ENCODE measurements at places on chromosomes 3 and 15.

GRCh38 chr3:40504636-40505430 lies 1.0 kb upstream of the ZNF620 start:
- peak; percentile 99 for DNase-seq

- DNase-seq: peak; percentile 12
These were observed 203.5 kb upstream of the LINGO1 start for GRCh38 chr15:77836121-77836692.

GRCh38 chr3:1103525-1103924 lies 10.7 kb downstream of the CNTN6 start:
- peak; percentile 16 for DNase-seq

GRCh38 chr3:30810625-30811024 lies 83.8 kb downstream of the GADL1 start:
- no peak for DNase-seq

GRCh38 chr3:114428044-114428595 lies 134.3 kb downstream of the TIGIT start:
- DNase-seq: no peak

- DNase-seq: peak; percentile 92
These were observed 1.2 kb downstream of the B2M start for GRCh38 chr15:44712346-44713005.

DNA sequence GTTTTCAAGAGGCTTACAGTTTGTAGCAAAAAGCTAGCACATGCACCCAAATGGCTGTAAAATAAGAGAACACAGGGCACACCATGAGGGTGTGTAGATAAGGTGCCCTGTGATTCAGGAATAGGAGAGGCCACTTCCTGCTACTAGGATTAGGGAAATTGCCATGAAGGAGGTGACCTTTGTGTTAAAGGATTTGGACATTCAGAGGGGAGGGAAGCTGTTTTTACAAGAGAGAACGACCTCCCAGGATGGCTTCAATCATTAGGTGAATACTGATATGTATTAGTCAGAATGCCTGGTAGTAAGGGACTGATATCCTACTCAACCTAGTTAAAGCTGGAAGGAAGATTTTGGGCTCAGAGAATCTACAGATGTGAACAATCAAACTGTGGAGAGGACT lies 35.7 kb upstream of the ABHD17C start:
- DNase-seq: peak; percentile 14

DNA sequence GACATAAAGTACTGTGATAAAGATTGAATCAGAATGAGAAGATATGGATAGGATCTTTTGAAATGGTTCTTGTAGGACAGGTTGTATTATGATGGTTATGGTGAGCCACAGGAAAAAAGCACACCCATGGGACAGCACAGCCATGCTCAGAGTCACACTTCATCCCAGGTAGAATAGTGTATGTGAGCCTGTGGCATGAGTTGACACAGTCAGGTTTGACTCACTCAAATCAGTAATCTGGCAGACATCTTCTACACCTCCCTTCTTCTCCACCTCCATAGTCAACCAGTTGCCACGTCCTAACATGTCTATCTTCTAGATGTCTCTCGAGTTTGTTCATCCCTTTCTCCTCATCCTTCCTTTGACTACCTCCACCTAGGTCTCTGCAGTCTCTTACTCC lies 176.0 kb downstream of the RBMS3 start:
- DNase-seq: no peak

DNA sequence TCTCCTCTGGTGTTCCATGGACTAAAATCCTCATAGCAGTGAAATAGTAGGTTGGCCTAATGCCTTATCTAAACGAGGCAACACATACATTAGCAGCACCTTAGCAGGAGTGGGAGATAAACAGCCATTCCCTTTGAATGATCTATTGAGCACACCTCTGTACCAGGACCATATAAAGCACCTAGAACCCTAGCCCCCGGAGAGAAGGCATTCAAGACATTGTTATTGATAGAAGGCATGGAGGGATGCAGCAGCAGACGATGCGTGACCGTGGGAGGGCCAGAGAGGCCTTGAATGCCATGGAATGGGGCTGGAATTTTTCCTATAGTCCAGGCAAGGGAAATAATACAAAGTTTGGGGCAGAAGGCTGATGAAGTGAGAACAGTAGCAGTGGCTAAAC lies 6.6 kb upstream of the SEMA5B start:
- DNase-seq: no peak

- DNase-seq: no peak
These were observed 8.0 kb downstream of the TMEM212 start for GRCh38 chr3:171850960-171851659.

DNA sequence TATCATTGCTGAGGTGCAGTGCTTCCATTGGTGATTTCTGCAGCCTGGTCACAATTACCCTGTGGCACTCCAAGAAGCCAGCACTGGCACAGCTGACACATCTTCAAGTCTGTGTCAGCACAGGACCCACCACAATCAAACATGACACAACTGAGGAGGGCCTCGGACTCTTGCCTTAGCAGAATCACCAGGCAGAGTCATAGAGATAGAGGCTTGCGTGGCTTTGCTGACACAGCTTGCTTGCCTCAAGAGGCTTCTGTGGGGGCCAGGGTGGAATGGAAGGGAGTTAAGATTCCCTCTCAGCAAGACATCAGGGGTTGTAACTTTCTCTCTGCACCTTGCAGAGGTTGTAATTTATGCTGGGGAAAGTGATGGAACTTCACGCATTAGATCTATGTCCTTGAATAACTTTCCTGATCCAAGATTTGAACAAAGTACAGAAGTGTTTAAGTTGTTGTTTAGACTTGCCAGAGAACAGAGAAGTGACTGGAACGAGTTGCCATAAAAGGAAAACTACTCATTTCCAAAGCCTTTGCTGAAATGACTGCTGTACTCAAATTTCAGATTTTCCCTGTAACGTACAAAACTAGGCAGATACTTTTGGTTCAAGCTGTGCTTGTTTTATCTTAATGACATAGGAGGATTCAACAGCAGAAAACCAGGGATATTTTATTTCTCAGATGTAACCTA lies 170.7 kb downstream of the DIPK2A start:
- DNase-seq: peak; percentile 50

DNA sequence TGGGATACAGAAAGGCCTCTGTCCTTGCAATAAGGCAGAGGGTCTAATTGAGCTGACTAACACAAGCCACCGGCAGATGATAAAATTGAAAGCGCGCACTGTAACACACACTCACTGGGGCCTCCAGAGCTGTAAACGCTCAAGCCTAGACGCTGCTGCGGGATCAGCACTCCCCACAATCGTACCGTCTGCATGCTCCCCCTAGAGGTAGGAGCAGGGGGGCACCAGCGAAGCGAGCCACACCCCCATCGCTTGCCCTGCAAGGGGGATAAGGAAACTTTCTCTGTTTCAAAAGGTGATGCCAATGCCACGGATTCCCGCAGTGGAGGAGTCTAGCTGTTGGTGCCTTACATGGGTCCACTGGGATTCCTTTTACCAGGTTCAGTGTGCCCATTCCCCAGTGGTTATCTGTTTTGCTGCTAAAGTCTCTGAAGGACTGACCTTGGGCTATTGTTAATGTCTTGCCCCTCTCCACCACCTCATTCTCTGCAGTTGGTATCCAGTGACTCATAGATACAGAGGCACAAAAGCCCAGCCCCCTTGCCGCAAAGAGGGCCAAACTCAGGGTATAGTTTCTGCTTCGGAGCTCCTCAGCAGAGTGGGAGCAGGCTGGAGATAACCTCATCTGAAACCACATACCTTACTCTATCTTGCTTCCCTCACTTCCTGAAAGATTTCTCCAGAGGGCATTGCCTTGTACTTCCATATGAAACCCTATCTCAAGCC lies 139.3 kb upstream of the KBTBD8 start:
- DNase-seq: no peak

DNA sequence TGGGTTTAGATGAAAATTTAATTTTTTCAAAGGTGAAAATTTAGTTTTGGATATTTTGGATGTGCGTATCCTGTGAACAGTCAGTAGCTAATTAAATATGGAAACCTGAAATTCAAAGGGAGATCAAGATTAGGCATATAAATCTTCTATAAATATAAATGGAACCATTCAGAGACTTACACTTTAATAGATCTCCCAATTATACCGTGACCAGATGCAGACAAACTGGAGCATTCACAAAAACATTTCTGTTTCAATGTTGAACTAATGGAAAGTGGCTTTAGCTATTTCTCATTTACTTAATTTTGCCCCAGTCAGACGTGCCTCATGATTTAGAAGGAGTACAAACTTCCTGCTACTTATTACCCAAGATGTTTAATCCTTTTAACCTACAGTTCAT lies 29.1 kb upstream of the POU1F1 start:
- no peak for DNase-seq

DNA sequence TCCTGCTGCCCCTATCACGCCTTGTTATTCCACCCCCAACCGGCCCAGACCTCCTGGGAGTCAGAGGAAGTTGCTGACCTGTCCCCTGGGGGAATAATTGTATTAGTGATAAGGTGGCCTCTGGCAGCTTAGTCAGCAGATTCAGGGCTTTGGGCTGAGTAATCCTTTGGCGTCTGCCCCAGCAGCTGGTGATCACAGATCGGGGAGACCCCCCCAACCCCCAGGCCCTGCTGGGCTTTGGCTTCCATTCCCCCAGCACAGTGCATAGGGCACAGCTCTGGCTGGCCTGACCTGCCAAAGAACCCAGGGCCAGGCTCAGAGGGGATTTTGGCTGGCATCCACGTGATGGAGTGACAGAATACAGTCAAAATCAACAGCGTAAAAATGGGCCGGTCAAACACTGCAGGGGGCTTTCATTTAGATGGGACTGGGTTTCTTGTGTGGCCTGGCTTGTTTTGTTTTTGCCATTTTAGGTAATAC lies 3.9 kb upstream of the NR2E3 start:
- peak; percentile 52 for DNase-seq

GRCh38 chr15:92819278-92820235 lies 80.6 kb upstream of the CHD2 start:
- DNase-seq: no peak

GRCh38 chr15:66193066-66193465 lies 60.5 kb downstream of the MEGF11 start:
- peak; percentile 8 for DNase-seq

DNA sequence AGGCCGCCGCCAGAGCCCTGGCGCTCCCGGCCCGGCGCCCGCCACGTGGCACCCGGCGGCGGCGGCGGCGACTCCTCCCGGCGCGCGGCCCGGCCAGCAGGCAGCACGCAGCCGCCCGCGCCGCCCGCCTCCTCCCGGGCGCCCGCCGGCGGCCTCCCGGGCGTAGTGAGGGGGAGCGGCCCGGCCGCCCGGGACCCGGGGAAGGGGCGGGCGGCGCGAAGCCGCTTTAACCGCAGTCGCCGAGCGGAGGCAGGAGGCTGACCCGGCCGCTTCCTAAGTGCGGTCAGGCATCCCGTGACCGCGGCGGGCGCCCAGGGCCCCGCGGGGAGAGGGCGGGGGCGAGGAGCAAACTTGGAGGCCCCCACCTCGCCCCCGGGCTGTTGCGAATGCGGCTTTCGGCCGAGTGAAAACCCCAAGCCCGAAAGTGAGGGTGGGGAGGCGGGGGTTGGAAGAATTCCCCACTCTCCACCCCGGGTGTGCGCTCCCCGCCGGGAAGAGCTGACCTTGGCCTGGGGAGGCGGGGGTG lies 1.7 kb upstream of the HES1 start:
- DNase-seq: peak; percentile 80

DNA sequence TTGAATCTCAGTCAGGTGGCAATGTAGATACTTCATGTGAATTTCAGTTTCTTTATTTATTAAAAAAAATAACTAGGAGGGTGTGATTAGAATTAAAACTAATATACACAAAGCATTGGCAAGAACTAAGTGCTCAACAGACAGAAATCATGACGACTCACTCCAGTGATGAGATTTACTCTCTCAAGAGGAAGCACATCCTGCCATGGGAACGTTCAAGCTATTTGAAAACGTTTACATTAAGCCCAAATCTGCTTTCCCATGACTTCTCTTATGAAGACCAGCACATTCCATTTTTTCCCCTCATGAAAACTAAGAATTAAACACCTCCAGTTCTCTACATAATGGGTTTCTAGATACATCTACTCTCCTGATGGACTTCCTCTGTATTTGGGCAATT lies 8.5 kb downstream of the WDR53 start:
- peak; percentile 33 for DNase-seq

GRCh38 chr3:17087509-17087908 lies 202.8 kb downstream of the PLCL2 start:
- DNase-seq: no peak

DNA sequence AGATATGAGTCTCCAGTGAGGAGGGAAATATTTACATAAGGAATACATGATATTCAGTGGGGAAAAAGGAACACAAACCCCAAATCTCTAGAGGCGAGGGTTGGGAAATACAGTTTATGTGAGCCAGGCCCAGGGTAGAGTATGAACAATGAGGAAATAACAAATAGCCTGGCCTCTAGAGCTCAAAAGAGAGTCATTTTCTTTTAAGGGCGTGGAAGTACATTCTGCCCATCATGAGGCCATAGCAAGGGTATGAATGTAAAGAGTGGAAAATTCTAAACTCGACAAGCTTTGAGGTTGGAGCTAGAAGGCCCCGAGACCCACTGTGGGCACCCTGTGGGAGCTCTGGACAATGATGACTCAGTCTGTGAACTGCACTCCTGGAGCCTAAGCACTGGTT lies 27.8 kb upstream of the IGF2BP2 start:
- peak; percentile 63 for DNase-seq

GRCh38 chr3:116474032-116474780 lies 28.9 kb upstream of the LSAMP start:
- DNase-seq: no peak

DNA sequence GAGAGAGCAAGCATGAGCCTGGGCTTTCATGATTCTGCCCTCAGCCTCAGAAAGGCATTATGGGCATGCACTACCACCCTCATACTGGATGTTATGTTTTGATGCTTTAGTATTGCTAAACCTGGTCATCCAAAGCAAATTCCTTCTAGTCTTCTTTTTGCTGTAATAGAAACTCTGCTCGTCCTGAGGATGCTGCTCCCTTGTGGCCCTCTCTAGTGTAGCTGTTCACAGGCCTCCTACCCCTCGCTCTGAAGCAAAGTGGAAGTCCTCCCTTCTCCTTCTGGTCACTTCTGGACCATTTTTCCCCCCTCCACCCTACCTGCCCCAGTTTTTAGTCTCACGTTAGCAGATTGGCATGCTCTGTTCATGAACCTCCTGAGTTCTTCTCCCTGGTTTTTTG lies 22.9 kb upstream of the CCNL1 start:
- DNase-seq: no peak

GRCh38 chr3:129432036-129432435 lies 3.6 kb upstream of the EFCAB12 start:
- DNase-seq: no peak

DNA sequence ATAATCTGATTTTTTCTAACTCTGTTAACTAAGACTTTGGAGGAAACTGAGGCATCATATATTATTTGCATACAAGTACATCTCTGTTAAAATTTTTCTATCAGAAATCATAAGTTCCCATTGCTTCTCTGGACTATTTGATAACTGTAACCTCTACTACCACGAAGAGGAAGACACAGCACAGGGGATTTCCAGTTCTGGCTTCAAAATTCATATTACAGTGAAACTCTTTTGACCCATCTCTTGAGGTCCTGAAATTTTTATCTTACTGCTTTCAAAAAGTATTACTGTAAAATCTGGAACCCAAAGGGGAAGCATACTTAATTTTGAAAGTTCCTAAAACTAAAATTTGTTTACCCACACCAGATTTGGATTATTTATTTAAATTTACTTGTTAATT lies 4.2 kb downstream of the PLSCR1 start:
- no peak for DNase-seq

Measured in fibroblast of mammary gland (primary cell).